Suprapubic skin (tissue), 4 donors: ENCODE measurements at places on chromosomes 1 and 21. TPM values are rescaled to one million over a fixed set of nuclear protein-coding genes. Genes with fewer than 3 reads are reported as not detected.

GRCh38 chr1:167659450-167659849 is 29.4 kb downstream of the RCSD1 start:
- no peak for DNase-seq

GRCh38 chr1:230431527-230431926 is 5.4 kb upstream of the PGBD5 start:
- no peak for DNase-seq

Gene ATP1A2
- 4.3 TPM for total RNA-seq

Gene RPTN
- total RNA-seq: 10.8 TPM

GRCh38 chr1:11285883-11286734 is 13.1 kb downstream of the UBIAD1 start:
- no peak for DNase-seq

- no peak for DNase-seq
Measured at GRCh38 chr21:37790905-37791304, 125.4 kb downstream of the KCNJ6 start.

Gene KPRP
- total RNA-seq: 136 TPM

DNA sequence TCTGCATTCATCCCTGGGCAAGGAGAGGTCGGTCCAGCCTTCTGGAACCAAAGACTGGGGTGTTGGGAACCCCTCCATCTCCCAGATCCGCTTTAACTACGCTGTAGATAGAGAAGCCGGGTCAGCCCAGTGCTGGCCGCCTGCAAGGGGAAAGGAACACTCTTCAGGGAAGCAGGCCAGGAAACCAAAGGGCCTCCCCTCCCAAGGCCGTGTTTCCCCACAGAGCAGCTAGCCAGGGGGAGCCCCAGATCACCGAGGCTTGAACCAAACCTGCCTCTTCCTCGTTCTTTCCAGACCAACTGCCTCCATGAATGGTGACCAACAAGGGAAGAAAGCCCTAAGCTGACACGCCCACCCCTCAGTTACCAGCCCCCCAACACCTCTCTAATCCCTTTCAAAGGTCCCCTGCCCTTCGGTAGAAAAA is 1.2 kb upstream of the CHD5 start:
- DNase-seq: no peak

- no peak for DNase-seq
Measured at GRCh38 chr1:76066394-76066793, 8.2 kb upstream of the ST6GALNAC3 start.
